ENCODE measurements at places on chromosomes 4 and X.
A peak's percentile ranks its signal among the peaks of the same experiment; 100 is the strongest.

DNA sequence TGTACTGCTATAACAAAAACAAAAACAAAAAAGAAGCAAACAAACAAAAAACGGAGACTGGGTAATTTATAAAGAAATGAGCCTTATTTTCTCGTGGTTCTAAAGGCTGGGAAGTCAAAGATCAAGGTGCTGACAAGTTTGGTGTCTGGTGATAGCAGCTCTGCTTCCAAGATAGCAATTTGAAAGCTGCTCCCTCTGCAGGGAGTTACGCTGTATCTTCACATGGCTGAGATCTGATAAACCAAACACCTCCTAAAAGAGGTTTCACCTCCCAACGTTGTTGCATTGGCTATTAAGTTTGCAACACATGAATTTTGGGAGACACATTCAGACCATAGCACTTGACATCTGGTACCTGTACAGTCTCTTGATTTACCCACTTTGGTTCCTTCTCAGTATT is 854.2 kb downstream of the CENPC start:
- no peak overlapping the region for H3K4me3 ChIP-seq
- no peaks in the 10 kb centered on the region for H3K27me3 ChIP-seq
- H3K36me3 ChIP-seq: no peaks in the 10 kb centered on the region
- H3K27ac ChIP-seq: no peak overlapping the region
- H3K4me1 ChIP-seq: no peaks in the 10 kb centered on the region

- no peak overlapping the region for H3K27ac ChIP-seq
- H3K4me3 ChIP-seq: no peak overlapping the region
- no peaks in the 10 kb centered on the region for H3K4me1 ChIP-seq
- 0 out of 2 replicates have a peak, but pooled peaks cover 3% of the 10 kb centered on the region for H3K36me3 ChIP-seq
- no peak for DNase-seq
Observed at GRCh38 chr4:151144329-151145072, 45.1 kb downstream of the RPS3A start.

DNA sequence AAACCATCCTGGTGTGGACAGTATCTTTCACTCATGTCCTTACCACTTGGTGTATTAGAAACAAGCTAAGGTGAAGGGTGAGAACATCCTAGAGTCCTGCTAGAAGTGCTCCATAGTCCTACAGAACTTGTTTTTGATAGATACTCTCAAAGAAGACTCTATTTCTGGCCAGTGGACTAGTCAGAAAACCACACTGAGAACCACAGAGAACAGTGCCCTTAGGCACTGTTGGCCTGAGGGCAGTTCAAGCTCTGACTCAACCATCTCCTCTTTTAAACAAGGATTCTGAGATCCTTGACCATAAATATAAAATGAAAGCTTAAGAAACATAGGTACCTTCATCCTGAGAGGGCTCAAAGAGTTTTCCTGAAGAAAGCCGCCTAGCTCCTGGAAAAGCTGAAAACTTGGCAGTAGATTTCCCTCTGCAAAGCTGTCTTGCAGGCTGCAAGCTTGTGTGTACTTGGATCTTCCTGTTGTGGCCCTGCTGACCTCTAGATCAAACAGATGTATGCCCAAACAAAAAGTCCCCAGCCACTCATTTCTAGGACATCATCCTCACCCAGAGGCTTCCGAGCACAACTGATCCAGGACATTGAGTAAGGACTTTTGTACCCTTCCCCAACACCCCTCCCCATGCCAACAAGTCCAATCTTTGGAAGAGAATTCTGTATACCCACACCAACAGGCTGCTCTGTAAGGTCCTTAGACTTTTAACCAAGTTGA is 111.6 kb upstream of the CXCL13 start:
- no peak overlapping the region for H3K27ac ChIP-seq
- H3K4me1 ChIP-seq: no peaks in the 10 kb centered on the region
- no peak overlapping the region for H3K4me3 ChIP-seq

- no peaks in the 10 kb centered on the region for H3K27me3 ChIP-seq
- H3K4me1 ChIP-seq: peaks cover 48% of the 10 kb centered on the region
- no peaks in the 10 kb centered on the region for H3K36me3 ChIP-seq
- peak; percentile 85 for DNase-seq
- H3K27ac ChIP-seq: peak overlapping the region; percentile 96
Observed at GRCh38 chr4:90318193-90318592, 191.0 kb downstream of the CCSER1 start.

GRCh38 chrX:100710816-100711215 is 21.1 kb downstream of the SYTL4 start:
- no peak overlapping the region for H3K27ac ChIP-seq
- no peaks in the 10 kb centered on the region for H3K36me3 ChIP-seq
- H3K27me3 ChIP-seq: no peaks in the 10 kb centered on the region
- no peak overlapping the region for H3K4me3 ChIP-seq
- DNase-seq: no peak

GRCh38 chrX:32293962-32294700 is 917.2 kb downstream of the DMD start:
- no peaks in the 10 kb centered on the region for H3K27me3 ChIP-seq
- DNase-seq: no peak
- H3K4me3 ChIP-seq: no peak overlapping the region
- H3K36me3 ChIP-seq: no peaks in the 10 kb centered on the region
- H3K4me1 ChIP-seq: no peaks in the 10 kb centered on the region
- no peak overlapping the region for H3K27ac ChIP-seq

DNA sequence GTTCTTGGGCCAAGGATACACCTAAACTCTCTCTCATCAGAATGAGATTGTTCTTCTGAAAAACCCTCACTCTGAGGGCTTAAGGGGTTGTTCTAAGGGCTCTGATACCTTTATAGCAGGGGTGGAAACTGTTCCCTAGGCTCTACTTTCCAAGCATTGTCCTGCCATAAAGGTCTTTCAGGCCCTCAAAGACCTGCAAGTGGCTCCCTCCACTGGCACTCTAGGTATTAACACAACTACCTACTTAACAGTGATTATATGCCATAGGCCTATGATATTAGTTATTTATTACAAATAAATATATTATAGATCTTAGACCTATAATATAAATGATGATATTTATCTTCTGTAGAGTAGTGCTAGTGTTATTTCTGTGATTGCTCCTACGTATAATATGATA is 473.7 kb upstream of the RPS6KA3 start:
- DNase-seq: no peak
- H3K27ac ChIP-seq: no peak overlapping the region
- no peak overlapping the region for H3K4me3 ChIP-seq

Data from HCT116 (cell line).